ENCODE measurements at places on chromosomes 2 and 18. TPM values are rescaled to one million over a fixed set of nuclear protein-coding genes. Genes with fewer than 3 reads are reported as not detected.

The IL1RL1 gene
- not detected for polyA plus RNA-seq

The C1GALT1C1L gene
- 2.1 TPM for polyA plus RNA-seq

The HNMT gene
- 81.6 TPM for polyA plus RNA-seq

The PMAIP1 gene
- polyA plus RNA-seq, result not detected

The FTCDNL1 gene
- polyA plus RNA-seq, result 4.8 TPM

The GREB1 gene
- polyA plus RNA-seq, result 0.32 TPM

The ANTXR1 gene
- 5.7 TPM for polyA plus RNA-seq

All from Purkinje cell (primary cell).